A549 (cell line): ENCODE measurements at places on chromosomes 1 and 21.

GRCh38 chr1:15272009-15272781, 25.2 kb downstream of the FHAD1 start:
- peak; percentile 71 for DNase-seq

GRCh38 chr1:113040718-113041412, 32.1 kb upstream of the LRIG2 start:
- no peak for DNase-seq

DNA sequence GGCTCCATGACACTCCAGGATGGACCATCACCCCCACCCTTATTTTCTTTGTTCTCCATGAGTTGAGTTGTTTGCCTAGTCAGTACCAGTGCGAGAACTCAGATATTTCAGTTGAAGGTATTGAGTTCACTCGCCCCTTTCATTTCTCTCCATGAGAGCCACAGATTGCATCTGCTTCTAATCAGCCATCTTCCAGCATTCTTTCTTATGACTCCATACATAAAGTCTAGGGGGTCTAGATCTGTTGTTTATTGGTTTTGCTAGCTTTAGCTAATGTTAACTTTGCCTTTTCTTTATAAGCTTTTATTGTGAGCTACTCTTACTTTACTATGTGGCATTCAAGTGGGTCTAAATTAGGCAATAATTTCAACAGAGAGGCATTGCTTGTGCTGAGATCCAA, 71.6 kb upstream of the PDC start:
- no peak for DNase-seq

DNA sequence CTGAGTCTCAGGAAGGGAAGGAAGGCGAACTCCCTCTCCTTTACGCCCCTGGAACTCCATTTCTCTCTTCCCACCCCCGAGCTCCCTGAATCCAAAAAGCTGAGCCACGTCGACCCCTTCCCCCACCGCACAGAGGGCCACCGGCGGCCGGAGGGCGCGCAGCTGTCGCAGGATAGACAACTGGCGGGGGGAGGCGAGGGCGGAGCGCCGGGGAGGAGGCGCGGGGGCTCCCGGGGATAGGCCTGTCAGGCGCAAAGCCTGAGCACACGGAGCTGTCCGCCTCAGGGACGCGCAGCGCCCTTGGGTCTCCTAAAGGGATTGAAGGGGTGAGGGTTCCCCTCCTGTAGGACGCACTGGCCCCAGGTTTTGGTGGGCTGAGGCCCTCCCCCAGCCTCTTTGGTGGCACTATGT, 752 bp upstream of the ACTA1 start:
- DNase-seq, result no peak

DNA sequence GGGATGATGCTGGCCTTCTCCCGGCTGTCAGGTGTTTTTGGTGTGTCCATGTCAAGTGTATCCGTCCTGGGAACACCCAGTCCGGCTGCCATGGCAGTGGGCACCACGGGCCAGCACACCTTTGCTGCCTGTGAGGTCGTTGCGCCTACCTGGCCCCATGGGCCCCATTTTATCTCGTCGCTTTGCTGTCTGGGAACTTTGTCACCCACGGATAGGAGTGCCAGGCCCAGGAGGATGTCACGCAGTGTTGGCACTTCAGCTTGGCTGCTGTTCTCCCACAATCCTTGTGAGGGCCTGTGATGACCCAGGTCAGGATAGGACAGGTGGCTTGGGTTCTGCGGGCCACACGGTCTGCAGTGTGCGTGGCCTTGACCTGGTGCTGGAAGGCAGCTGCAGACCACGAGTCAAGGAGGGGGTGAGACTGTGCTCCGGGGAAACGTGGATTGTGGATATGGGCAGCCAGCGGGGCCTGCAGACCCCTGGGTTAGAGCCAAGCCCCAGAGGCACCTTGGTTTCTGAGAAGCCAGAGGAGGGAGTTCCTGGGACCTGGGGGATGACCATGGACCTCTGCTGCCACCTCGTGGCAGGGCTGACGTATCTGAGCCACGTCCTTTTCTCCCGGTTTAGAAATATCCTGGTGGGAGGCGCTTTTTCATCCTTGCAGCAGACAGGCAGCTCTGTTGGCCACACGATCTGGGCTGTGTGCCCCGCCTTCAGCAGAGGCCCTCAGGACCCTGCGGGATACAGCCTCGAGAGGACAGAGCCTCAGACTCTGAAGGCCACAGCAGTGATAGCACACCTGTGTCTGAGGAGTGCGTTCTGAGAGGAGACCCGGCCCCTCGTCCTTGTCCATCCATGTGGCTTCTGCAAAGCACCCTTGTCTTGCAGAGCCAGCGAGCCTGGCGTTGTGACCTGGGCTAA, 161.1 kb upstream of the COL6A1 start:
- DNase-seq, result peak; percentile 82
